Stimulated activated CD8-positive, alpha-beta memory T cell treated with anti-CD3 and anti-CD28 coated beads, Interleukin-4, amount 100 ng/mL, for 1 hour (primary cell): ENCODE measurements at places on chromosomes 1 and 21.

- DNase-seq: no peak
Observed at GRCh38 chr1:65431111-65431705, 10.7 kb downstream of the LEPR start.

- DNase-seq: no peak
Observed at GRCh38 chr1:35637401-35637809, 3.9 kb downstream of the PSMB2 start.

DNA sequence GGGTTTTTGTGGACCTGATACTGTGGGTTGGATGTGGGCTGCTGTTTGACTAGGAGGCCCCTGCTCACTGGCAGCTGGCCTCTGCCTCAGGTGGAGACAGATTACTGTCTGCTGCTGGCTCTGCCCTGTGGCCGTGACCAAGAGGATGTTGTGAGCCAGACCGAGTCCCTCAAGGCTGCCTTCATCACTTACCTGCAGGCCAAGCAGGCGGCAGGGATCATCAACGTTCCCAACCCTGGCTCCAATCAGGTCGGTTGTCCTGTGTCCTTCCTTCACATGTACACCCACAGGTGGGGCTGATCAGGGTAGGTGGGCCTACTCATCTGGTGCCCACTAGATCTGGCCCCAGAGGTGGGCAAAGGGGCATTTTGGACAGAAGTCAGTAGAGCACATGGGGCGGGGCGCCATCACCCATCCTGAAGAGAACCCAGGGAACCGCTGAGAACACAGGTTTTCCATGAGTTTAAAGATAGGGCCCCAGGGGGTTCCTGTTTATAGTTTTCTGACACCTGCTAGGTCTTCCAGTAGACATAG lies 37.2 kb downstream of the ZBTB17 start:
- no peak for DNase-seq

GRCh38 chr1:6259491-6260362 lies 1.2 kb downstream of the GPR153 start:
- DNase-seq: peak; percentile 60

DNA sequence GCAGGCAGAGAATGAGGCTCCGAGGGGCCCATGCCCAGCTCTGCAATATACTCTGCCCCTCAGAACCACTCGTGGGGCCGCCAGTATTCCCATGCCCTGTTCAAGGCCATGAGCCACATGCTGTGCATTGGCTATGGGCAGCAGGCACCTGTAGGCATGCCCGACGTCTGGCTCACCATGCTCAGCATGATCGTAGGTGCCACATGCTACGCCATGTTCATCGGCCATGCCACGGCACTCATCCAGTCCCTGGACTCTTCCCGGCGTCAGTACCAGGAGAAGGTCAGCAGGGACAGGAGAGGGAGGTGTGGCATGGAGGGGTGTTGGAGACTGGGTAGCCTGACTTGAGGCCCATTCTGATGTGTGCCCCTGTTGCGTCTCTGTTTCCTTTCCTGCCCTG lies 7.2 kb downstream of the HCN3 start:
- no peak for DNase-seq
